ENCODE measurements at places on chromosomes 1 and 21.

DNA sequence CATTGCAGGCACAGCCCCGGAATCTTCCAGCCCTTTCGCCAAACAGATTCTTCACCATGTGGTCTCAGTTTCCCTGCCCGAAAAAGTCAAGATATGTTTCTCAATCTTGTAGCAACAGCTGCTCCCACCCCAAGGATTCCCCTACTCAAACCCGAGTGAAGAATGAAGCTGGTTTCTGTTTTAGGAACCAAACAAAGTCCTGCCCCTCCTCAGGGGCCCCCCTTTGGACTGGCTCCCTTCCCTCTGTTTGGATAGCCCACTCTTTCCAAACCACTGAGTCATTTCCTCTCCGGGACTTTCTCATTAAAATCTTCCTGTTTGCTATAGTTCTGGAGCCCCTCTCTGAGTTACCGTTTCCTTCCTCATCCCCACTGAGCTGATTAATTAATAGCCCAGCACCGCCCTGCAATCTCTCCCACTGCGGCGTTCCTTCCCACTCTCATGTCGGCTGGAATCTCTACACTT lies 100.9 kb downstream of the TSEN15 start:
- DNase-seq, result no peak

- DNase-seq, result peak; percentile 97
Measured at GRCh38 chr1:179025125-179025974, at the start of gene FAM20B. FAM20B (plus strand) TSS chr1:179025894; CDS start chr1:179043848, 17,954 bp downstream.

DNA sequence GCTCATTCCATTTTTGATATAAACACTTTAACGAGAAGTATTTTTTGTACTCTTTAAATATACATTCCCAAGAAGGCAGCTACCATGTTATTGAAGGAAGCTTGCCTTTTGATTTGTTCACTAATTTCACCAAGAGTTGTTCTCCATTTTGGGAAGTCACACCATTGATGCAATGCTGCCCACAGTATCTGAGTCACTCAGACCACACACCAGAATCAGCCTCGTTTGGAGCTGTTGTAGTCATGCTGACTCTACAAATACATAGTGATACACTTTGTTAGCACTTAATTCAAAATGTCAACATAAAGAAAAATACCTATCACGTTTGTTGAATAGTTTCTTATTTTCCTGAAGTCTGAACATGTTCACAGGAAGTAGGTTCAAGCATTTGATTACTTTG lies 78.7 kb downstream of the PAPPA2 start:
- no peak for DNase-seq

GRCh38 chr1:228275179-228275429 lies 67.3 kb downstream of the OBSCN start:
- no peak for DNase-seq

DNA sequence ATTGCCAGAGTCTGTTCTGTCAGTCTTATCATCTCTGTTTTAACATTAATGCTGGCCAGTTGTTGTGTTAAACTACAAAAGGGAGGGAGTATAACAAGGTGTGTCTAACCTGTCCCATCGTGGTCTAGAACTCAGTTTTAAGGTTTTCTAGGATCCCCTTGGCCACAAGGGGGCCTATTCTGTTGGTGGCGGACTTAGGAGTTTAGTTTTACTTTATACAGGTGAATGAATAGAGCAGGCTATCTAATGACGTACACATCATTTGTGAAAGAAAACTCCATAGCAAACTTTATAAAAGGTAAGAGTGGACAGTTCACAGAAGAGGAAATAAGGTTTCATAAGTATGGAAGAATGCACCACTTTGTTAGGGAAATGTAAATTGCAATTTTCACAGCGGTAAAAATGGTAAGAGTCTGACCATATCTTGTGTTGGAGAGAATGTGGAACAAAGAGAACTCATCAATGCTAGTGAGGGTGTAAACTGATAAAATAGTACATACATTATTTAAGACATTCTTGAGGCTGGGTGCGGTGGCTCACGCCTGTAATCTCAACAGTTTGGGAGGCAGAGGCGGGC lies 2.5 kb upstream of the ATF6 start:
- DNase-seq, result peak; percentile 38

DNA sequence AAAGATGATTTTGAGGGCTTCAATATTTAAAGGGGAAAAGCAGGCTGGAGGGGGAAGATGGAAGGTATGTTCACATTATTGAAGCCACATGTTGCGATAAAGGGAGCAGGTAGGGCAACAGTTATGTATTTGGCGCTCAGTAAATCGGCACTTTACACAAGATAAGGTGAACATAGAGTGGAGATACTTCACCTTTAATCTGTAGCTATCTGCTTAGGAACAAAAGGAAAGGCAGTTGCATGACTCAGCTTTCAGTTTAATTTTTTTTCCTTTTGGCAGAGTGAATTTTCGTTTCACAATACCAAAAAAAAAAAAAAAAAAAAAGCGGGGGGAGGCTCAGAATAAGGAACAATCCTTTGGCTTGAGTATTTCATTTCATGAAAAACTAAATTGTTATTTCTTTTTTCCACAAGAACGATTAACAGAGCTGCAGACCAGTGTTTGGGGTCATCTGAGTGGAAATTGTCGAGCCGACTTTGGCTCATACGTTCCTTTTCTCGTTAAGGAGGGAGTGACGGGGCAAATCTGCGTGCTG lies 1.1 kb upstream of the COQ8A start:
- DNase-seq, result peak; percentile 32

- peak; percentile 63 for DNase-seq
Measured at GRCh38 chr1:1122981-1123480, 7.1 kb upstream of the C1orf159 start.

GRCh38 chr1:221644145-221644448 lies 97.8 kb downstream of the DUSP10 start:
- DNase-seq, result no peak

GRCh38 chr21:46416551-46416950 lies 42.1 kb upstream of the DIP2A start:
- no peak for DNase-seq

All from hepatocyte (in vitro differentiated cells).